Activated effector memory CD4-positive, alpha-beta T cell treated with anti-CD3 and anti-CD28 coated beads, Interleukin-2, amount 50 U/mL, for 16 hours (primary cell): ENCODE measurements at places on chromosomes 5 and 9.

- no peak for DNase-seq
Observed at GRCh38 chr9:115790520-115790919, 363.1 kb upstream of the PAPPA start.

DNA sequence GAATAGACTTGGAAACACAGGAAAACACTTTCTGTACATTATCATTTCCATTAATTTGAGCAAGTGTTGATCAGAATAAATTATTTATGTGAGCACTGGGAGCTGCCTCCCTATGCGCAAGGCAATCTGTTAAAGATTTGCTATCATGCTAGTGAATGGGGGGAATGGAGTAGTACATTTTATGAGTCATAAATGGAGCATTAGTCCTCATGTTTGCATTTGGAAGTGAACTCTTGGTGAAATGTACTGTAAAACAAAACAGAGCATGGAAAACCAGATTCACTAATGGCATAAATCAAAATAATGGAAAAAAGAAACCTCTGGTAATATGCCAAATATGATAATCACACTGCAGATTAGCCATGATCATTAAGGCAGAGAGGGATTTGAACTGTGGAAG is 40.5 kb upstream of the TMC1 start:
- no peak for DNase-seq

DNA sequence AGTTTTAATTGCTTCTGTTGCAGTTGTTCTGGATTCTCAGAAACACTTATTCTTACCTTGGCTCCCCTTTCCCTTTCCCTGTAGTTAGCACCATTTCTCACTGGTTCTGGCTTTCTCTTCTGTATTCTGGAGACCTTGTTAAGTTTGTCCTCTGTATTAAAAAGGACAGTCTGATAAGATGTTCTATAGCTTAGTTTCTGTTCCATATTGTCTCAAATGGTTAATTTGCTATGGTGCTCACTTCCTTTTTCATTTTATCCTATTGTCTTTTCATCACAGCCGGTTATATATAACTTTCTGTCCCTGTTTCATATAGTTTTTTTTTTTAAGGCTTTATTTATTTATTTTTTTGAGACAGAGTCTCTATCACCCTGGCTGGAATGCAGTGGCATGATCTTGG is 41.4 kb upstream of the KIAA1958 start:
- no peak for DNase-seq

- DNase-seq: no peak
Observed at GRCh38 chr5:131459216-131459615, 175.8 kb downstream of the RAPGEF6 start.

GRCh38 chr9:5773324-5773999 is 59.5 kb downstream of the ERMP1 start:
- no peak for DNase-seq

GRCh38 chr5:73030995-73031394 is 75.2 kb downstream of the FCHO2 start:
- no peak for DNase-seq

GRCh38 chr5:82909771-82910170 is 167.4 kb downstream of the TMEM167A start:
- no peak for DNase-seq

DNA sequence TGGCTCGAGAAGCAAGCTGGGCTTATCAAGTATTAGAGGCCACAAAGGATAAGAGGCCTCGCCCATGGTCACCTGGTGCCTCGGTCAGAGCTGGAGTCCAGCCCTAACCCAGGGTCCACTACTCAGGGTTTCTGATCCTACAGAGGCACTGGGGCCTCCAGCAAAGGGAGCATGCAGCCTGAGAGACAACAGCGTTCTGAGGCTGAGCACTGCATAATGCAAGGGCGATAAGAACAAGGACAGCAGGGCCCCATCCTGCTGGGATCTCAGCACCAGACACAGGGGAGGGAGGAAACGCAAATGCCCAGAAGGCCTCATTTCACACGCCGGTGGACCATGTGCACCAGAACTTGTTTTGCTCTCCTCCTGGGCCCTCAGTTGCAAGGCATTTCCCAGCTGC is 63.0 kb downstream of the C5orf15 start:
- DNase-seq: no peak

GRCh38 chr5:127930311-127930710 is 153.3 kb upstream of the SLC12A2 start:
- DNase-seq: no peak

- DNase-seq: no peak
Observed at GRCh38 chr5:117102591-117102990, 528.0 kb upstream of the SEMA6A start.
